Stimulated activated CD4-positive, alpha-beta T cell treated with anti-CD3 and anti-CD28 coated beads, Interleukin-12 subunit alpha, Interleukin-12 subunit beta, amount 100 ng/mL, for 4 hours (primary cell): ENCODE measurements at places on chromosomes 1 and 21.

GRCh38 chr1:85313888-85314696, 37.7 kb upstream of the BCL10 start:
- DNase-seq, result no peak

DNA sequence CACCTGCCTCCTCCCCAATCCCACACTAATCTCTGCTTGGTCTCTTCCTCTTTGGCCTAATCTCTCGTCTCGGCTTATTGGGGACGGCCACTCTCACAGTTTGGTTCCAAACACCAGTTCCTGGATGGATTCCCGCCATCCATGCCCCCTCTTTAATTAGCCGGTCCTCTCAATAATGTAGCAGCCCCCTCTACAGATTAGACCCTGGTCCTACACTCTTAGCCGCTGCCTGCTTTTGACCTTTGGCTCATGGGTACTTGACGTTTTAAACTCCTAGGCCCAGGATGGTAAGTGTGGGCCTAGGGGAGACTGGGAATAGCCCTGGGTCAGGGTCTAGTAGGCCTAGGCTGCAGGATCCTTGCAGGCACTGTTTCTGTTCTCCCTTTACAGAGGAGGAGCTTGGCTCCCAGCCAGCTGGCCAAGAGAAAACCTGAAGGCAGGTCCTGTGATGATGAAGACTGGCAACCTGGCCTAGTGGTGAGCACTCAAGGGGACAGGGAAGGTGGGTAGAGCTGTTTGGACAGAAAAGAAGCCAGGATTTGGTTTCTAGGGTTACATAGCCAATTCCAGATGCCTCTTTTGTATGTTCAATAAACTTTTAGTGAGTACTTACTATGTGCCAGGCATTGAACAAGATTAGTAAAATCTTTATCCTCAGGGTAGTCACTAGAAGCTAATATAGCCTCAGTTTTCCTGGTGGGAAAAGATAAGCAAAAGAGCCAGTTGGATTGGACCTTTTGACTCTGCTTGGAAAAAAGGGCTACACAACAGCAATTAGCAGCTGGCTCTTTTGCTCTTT, 758 bp downstream of the RAD54L start:
- no peak for DNase-seq

GRCh38 chr1:15959827-15960446, 16.0 kb downstream of the ZBTB17 start:
- peak; percentile 41 for DNase-seq

- DNase-seq, result no peak
Observed at GRCh38 chr1:79849388-79849787, 842.9 kb upstream of the ADGRL4 start.

GRCh38 chr1:160104486-160104885, 6.1 kb upstream of the IGSF8 start:
- no peak for DNase-seq

DNA sequence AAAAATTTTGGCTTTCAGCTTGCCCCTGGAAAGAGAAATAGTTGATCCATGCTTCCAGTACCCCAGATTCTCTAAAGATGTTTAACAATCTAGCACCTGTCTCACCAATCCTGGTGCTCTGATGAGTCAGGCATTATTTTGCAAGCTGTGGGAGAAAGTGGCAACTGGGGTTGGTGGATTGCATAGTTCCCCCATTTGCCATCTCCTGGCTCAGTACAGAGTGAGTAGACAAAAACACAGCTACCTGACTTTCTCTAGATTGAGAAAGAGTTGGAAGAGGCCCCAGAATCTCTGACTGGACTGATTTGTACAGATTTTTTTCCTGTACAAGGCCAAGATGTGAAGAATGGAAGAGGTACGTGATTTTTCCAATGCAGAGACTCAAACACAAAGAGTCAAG, 75.1 kb upstream of the NEGR1 start:
- DNase-seq, result no peak

DNA sequence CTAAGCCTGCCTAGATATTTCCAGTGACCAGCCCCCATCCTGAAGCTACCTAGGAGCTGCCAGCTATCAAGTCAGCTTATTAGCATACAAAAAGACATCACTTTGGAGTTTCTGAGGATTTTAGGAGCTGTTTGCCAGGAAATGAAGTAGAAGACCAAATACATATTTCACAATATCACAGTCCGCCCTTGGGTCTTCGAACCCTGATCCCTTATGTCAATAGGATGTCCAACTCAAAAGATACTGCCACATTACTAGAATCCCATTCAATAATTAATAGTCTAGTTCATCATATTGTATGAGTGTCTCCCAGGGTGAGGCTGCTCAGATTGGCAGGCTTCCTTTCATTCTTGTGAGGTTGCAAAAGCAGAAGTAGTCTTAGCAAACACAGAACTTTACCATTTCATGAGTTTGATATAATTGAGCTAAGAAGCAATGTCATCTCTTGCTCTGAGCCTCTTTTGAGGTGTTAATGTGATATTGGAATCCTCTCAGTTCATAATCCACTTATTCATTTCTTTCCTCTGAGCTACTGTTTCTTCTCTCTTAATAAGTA, 13.6 kb downstream of the IPO9 start:
- DNase-seq, result no peak

DNA sequence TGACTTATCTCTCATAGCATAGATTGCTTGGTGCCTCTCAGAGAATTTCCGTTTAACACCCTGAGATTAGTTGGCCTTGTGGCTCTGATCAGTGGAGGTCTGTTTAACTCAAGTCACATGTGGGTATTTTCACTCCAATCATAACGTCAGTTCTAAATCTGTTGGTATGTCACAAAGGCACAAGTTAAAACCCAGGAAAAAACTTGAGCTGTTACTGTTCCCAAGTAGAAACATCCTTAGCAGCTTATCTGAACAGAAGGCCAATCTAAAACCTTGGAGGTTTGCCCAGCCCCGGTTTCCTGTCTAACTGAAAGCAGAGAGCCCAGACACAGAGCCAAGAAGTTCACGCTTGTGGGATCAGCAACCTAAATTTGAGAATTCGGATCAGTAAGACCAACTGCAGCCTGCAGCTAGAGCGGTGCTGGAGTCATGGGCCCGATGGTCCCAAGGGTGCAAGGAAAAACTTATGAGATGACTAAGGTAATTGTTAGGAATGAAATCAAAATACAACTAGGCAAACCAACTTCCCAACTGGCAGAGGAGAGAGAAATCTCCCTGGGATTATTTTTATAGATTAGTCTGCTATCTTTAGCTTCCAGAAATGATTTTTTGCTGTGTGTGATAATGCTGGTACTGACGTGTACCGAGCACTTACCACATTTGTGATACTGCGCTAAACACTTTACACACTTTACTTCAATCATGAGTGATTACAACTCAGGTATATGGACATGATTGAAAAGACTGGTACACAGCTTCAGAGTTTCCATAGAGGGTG, 90.2 kb upstream of the C1orf21 start:
- no peak for DNase-seq

DNA sequence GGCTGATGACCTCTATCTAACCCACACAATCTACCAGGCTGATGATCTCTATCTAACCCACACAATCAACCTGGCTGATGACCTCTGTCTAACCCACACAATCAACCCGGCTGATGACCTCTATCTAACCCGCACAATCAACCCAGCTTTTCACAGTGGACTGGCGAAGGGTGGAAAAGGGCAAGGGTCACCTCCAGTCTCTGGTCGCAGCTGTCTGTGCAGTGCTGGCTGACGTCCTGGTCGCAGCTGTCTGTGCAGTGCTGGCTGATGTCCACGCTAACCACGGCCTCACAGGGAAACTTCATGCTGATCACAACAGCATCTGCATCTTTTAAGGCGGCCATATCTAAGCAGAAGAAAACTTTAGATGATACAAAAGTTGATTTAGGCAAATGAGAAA, 12.2 kb upstream of the CCDC27 start:
- no peak for DNase-seq

GRCh38 chr1:9787702-9788101, 36.1 kb downstream of the CLSTN1 start:
- peak; percentile 34 for DNase-seq

DNA sequence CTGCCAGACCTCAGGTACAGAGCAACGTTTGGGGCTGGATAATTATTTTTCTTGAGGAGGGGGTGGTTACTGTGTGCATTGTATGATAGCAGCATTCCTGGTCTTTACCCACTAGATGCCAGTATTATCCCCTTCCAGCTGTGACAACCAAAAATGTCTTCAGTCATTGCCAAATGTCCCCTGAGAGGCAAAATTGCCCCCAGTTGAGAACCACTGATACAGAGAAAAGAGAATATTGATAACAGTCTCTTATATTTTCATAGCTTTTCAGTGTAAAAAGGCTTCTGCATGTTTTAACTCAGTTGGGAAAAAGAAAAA, 51.8 kb upstream of the SYT14 start:
- no peak for DNase-seq

GRCh38 chr1:243917177-243917862, 67.3 kb upstream of the AKT3 start:
- peak; percentile 23 for DNase-seq

DNA sequence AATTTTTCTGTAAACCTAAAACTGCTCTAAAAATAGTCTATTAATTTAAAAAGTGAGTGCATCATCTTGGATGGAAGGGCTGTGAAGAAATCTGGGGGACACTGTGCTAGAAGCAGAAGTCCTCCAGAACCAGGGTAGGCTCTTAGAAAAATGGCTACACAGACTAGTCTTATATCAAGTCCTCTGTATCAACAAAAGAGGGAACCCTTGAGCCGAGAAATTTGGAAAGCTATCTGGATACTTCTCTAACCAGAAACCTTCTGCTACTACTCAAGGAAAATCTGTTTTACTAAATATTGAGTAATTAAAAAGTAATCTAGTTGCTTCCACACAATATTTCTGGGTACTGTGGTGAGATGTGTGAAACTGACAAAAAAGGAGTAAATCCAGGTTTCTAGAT, 92.1 kb downstream of the WDR3 start:
- no peak for DNase-seq

- DNase-seq, result peak; percentile 38
Observed at GRCh38 chr21:34865400-34866241, 183.5 kb downstream of the RUNX1 start.

GRCh38 chr1:119080586-119080985, 59.9 kb downstream of the WARS2 start:
- no peak for DNase-seq

DNA sequence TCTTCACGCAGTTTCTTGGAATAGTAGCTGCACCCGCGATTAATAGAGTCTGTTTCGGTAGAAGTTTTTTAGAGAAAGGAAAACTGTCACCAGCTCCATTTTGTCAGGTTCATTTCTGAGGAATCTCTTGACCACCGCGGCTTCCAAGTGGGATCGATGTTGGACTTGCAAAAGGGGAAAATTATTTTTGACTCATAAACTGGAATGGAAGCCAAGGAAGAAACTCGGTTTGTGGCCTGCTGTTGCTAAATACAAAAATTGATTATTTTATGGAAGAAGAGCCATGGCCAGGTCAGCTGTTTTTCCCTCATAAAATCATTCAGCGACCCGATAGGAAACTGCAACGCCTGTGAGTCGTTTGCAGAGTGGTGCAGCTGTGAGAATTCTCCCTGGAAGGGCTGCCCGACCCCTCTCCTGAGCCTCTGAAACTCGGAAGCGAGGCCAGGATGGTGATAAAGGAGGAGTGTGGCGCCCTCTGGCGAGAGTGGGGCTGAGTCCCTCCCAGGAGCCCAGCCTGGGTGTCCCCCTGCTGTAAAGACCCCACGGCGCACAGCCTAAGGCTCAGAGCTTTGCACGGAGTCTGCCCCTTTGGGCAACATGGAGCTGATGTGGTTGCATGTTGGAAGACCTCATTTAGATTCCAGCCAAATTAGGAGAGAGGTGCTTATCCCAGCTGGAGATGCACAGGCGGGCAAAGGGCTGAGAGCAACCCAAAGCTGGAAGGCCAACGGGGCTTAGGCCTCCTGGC, 83.6 kb upstream of the SLC25A33 start:
- DNase-seq, result peak; percentile 66

- no peak for DNase-seq
Observed at GRCh38 chr1:161207173-161207572, 5.0 kb downstream of the NDUFS2 start.

- no peak for DNase-seq
Observed at GRCh38 chr1:102800406-102800805, 307.9 kb downstream of the COL11A1 start.

DNA sequence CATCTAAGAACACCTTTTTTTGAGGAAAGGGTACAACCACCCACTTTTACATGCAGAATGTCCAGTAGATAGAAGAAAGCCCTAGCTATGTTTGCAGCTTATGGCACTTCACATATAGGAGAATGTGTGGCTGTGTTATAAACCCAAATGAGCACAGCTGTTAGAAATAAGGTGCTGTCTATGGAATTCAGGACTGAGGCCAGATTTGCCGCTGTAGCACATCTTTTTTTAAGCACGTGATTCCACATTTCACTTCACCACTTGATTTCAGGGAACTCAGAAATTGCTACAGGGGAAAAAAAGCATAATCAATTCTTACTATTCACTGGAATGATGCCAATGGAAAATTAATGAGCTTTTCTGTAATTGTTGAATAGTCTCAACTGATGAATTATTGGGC, 147.2 kb upstream of the ADAMTS5 start:
- no peak for DNase-seq

GRCh38 chr1:89641781-89642180, 8.9 kb downstream of the LRRC8C start:
- no peak for DNase-seq

- DNase-seq, result no peak
Observed at GRCh38 chr1:216464489-216464888, 41.2 kb upstream of the USH2A start.

DNA sequence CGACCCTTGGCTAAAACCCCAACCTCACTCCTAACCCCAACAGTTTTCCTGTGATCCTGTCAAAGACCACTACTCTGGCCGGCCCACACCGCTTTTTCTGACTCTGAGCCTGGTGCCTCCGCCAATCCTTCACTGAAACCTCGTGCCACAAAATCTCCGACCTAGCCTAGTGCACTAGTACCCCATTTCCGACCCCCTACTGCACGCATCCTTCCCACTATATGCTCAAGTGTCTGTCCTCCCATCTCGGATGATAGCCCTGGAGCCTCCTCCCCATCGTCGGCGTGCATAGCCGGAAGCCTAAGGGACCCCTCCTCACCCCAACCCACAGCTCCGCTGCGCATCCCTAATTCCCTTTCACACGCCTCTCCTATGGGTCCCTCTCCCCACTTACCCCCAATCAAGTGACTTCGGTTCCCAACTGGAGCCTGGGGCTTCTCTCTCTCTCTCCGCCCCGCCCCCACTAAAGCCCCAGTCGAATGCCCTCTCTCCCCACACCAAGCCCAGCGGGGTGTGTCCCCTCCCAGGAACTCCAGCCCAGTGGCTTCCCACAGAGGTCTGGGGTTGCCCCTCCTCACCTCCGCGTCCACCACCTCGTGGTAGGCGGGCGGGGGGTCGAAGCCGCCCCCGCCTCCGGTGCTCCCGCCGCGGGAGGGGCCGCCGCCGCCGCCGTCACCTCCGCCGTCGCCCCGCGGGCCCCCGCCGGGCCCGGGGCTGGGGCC, 791 bp downstream of the USP24 start:
- DNase-seq, result peak; percentile 38
